NCI-H2029 (cell line): ENCODE measurements at places on chromosomes 2 and 18.
A peak's percentile ranks its signal among the peaks of the same experiment; 100 is the strongest.

- peak; percentile 12 for DNase-seq
These were observed 193.4 kb downstream of the TDRD15 start for GRCh38 chr2:21317131-21317530.

DNA sequence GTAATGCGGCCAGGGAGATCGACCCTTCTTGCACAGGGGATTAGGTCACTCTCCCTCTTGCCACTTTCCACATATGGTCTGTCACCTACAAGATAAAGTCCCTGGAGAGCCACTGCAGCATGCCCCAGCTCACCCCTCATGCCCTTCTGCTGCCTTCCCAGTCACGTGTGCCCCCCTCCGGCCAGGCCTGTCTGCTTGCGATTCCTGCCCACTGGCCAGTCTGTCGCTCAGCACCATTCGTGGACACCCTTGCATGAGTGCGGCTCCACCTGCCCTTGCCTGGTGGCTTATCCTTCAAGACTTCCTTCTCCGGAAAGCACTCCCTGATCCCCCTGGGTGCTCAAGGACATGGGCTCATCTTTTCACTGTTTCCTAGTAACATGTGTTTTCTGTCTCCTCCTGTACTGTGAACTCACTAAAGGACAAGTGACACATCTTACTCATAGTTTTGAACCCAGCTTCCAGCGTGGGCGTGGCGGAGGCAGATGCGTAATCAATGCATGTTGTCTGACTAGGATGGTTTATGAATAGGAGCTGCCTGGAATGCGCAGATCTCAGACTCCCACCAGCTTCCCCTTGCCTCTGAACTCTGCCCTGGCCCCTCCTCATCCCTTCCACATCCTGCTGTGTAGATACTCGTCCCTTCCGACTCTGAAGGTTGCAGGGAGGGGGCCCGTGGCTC is 7.8 kb upstream of the NT5DC4 start:
- DNase-seq, result no peak

DNA sequence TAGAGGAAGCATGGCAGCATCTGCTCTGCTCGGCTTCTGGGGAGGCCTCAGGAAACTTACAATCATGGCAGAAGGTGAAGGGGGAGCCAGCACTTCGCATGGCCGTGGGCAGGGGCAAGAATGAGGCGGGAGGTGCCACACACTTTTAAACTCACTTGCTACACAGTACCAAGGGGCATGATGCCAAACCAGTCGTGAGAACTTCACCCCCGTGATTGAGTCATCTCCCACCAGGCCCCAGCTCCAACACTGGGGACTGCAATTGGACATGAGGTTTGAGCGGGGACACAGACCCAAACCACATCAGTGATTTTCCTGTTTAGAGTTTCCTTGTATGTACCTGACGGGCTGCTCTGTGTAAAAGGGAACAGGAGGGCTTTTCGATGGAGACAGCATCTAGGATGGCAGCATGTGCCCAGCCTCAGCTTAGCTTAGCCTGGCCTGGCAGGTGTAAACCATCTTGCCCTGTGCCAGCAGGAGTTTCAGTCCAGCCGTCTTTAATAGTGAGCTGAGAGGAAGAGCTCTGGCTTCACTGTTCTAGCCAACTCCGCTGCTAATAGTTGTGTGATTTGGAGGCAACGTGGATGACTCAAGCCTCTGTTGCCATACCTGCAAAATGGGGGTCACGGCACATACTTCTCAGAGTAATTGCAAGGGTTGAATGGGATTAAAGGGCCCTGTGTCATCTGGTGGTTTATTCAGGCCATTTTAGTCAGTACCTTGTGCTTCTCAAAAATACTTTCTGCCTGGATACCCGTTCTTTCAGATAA is 101.8 kb downstream of the ASAP2 start:
- DNase-seq, result no peak

DNA sequence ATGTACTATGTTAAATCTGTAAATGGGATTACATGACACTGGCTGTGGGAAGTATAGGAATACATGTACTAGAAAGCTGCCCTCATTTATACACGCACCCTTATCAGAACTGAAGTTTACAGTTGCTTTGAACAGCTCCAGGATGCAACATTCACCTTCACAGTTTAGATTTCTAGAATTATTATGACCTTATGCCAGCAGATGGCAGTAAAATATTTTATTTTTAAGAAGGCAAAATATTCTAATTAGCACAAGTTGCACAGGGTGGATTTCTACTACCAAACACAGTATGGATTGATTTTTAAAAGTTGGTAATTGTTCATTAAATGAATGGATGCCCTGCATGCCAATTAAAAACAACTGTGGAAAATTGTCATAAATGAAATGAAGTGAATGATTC is 670.4 kb downstream of the KCNJ3 start:
- no peak for DNase-seq

DNA sequence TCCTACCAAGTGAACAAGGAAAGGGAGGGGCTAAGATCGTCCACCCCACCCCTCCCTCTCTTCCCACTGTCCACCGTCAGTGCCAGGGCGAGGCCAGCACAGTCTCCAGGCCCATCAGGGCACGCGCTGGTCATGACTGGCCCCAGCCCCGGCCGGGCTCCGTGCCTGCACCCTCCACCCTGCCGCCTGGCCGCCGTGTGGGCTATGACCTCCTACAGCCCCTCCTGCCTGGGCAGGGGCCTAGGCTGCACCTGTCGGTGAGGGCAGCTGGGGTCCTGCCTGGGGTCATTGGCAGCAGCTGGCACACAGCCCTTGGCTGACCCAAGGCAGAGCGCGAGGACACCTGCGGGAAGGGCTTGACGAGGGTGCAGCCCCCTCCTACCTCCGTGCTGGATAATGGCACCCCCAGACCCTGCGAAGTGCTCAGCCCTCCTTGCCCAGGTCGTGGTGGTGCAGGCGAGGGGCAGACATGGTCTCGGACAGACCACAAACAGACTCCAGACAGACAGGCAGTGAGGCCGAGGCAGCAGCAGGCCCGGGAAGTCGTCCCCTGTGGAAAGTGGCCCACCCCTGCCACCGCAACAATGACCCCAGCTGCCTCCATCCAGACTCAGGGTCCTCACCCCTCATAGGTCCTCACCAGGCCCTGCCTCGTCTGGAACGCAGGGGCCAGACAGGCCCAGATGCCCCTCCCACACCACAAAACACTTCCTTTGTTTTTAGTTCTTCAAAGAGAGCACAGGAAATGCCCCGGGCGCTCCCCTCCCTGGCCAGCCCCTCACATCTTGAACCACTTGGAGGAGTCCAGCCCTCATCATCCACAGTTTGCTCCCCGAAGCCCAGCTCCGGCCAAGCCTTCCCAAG is 43.1 kb upstream of the GPC1 start:
- DNase-seq, result no peak

- no peak for DNase-seq
These were observed 25.5 kb upstream of the TMBIM1 start for GRCh38 chr2:218317835-218318234.

DNA sequence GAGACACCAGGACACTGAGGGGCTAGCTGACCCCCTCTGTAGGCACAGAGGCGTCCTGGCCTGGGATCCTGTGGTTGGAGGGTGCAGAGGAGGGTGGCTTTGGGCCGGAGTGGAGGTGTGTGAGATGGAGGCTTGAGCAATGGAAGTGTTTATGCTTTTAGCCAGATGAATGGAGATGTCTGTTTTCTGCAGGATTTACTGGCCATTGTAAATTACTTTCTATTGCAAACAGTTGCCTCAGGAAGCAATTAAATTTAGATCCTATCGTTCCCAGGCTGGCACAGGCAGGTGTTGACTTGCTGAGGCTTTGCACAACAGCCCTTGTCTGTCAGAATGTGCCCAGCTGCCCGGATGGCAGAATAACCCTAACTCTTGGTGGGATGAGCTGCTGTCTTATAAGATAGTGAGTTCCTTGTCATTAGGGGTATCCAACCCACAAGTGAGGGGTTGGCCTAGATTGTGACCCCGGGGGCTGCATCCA is 1.8 kb upstream of the ARID5A start:
- no peak for DNase-seq

DNA sequence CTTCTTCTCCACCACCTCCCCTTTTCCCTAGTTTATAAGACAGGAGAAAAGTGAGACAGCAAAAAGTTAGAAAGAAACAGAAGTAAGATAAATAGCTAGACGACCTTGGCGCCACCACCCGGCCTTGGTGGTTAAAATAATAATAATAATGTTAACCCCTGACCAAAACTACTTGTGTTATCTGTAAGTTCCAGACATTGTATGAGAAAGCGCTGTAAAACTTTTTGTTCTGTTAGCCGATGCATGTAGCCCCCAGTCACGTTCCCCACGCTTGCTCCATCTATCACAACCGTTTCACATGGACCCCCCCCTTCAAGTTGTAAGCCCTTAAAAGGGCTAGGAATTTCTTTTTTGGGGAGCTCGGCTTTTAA is 1.5 kb upstream of the BUB1 start:
- DNase-seq, result no peak

- no peak for DNase-seq
These were observed 543.3 kb upstream of the ID2 start for GRCh38 chr2:8138525-8138922.

GRCh38 chr18:74419761-74420160 is 37.3 kb downstream of the DIPK1C start:
- DNase-seq, result no peak

DNA sequence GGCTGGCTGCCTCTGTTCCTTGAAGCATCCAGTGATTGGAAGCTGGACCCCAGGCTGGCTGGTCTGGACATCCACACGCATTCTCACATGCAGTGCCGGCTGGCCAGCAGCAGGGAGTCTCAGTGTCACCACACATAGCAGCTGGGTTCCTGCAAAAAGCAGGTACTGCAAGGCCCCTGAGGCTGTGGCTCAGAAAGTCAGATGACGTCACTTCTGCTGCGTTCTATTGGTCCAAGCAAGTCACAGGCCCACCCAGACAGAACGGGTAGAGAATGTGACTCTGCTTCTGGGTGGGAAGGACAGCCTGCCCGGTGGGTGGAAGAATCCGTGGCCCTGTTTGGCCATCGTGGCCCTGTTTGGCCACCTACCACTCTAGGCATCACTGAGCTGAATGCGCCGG is 51.3 kb upstream of the SPP2 start:
- no peak for DNase-seq

DNA sequence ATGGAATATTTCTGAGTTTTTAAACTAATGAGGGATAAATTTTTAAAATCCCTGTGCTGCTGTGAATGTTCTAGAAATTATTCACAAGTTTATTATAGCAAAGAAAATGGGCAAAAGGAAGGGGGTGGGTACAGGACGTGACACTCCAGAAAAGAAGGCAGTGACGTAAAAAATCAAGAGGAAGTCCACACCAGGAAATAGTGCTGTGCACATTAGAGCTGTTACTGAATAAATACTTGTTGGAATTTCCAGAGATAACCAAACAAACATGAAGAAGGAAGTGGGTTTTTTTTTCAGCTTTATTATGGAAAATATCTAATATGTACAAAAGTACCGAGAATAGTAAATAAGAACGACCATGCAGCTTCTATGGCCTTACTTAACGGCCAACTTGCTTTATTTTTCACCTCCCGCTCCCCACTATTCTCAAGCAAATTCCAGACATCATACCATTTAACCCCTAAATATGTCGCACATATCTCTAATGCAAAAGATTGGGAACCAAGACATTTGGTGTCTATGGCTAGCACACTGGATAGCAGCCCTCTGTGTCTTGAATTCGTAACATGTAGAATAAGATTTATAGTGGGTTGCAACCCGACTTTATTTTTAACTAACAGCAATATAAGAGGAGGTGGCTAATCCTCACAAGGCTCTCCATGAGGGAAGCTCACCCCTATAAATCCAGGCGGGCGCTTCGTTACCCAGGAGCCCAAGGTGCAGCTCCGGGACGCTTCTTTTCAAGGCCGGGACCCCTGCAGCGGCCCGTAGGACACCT is 580 bp upstream of the NDUFV2 start:
- peak; percentile 55 for DNase-seq

GRCh38 chr2:229126066-229126465 is 145.0 kb downstream of the PID1 start:
- no peak for DNase-seq

GRCh38 chr18:60445341-60445740 is 72.8 kb upstream of the MC4R start:
- DNase-seq, result no peak

- DNase-seq, result no peak
These were observed 16.0 kb upstream of the CNDP2 start for GRCh38 chr18:74480149-74480651.

DNA sequence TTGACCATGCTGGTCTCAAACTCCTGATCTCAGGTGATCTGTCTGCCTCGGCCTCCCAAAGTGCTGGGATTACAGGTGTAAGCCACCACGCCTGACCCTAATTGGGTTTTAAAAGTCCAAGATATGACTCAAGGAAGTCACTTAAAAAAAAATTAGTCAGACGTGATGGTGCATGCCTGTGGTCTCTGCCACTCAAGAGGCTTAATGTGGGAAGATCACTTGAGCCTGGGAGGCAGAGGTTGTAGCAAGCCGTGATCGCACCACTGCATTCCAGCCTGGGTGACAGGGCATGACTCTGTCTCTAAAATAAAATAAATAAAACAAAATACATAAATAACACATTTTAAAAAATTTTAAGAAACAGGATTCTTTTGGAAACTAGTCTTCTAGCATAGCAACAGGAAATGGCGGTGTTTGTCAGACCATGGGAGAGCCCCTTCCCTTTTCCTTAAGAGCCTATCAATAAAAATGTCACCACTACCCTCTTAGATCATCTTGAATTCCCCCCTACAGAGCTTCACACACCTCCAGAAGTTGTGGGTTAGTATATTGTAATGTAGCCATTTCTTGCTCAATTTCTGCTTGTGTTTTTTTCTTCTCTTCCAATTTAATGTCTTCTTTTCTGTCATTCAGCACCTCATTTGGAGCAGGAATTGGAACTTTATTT is 20.1 kb downstream of the SFT2D3 start:
- DNase-seq, result no peak

DNA sequence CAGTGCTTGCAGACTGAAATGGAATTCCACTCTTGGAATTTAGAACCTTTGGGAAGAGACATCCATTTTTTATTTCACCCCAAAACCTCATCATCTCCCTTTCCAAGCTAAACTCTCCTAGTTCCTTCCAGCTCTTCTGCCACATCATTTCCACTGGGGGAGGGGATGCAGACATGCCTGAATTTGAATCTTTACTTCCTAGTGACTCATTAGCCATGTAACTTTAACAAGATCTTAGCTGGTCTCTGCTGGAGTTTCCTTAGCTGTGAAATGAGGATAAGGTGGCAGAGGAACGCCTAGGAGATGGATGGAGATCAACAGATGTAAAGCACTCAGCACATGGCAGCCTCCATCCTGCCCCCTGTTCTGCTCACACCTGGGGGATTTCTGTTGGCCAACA is 266.8 kb downstream of the EN1 start:
- DNase-seq, result no peak

DNA sequence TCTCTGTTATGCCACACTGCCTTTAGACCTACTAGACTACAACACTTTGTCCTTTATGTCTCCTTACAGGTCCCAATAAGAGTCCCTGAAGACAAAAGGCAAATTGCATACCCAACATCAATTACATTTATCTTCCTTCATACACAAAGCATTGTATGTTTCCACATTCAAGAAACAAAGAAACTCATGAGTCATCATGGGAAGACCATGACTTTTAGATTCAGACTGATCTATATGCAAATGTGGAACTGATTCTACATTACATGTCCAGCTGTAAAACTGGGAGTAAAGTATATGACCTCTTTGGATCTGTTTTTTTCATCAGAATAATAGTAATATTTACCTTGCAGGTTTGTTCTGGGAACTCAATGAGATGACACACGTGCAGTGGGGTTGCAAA is 25.2 kb upstream of the HNMT start:
- no peak for DNase-seq

GRCh38 chr2:95315801-95316411 is 18.8 kb downstream of the KCNIP3 start:
- DNase-seq, result no peak
